ENCODE measurements at places on chromosomes 6 and 20.

DNA sequence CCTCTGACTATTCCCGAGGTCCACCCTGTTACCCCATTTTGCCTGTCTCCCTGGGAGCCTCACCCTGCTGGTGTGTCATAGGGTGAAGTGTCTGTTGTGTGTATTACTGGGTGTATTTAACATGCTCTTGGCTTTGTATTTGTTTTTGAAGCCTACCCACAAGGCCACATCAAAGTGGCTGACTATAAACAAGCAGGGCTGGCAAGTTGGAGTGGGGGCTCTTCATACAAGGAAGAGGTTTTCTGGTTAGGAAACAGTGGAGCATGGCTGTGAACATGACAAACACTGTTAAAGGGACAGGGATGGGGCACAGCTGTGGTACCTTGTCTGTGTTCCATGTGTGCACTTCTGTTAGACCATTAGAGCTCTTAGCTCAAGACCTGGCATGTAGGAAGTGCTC lies 26.3 kb downstream of the HECA start:
- peak; percentile 84 for DNase-seq
- no peaks in the 10 kb centered on the region for H3K4me1 ChIP-seq
- H3K36me3 ChIP-seq: peaks cover under 1% of the 10 kb centered on the region
- no peaks in the 10 kb centered on the region for H3K27me3 ChIP-seq
- H3K4me3 ChIP-seq: no peak overlapping the region
- H3K27ac ChIP-seq: no peak overlapping the region

DNA sequence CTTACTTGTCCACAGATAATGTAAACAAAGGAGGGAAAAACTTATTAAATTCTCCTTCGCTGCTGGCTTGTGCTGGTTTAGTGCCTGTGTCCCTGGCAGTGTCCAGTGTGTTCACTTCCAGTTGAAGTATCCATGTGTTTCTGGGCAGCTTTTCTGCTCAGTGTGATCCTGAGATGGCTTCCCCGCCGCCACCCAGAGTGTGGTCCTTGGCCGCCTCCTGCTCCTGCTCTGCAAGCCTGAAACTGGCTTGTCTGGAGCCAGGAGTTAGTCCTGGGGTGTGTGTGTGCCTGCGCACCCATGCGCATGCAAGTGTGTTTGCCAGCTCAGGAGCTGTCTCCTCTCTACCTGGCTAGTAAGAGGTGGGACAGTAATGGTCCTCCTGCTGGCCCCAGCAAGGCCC lies 7.2 kb downstream of the BTBD3 start:
- no peak overlapping the region for H3K27ac ChIP-seq
- no peaks in the 10 kb centered on the region for H3K27me3 ChIP-seq

- DNase-seq: no peak
- H3K27me3 ChIP-seq: no peaks in the 10 kb centered on the region
- no peak overlapping the region for H3K27ac ChIP-seq
- H3K36me3 ChIP-seq: no peaks in the 10 kb centered on the region
- H3K4me1 ChIP-seq: no peaks in the 10 kb centered on the region
Measured at GRCh38 chr20:52311209-52311794, 119.7 kb upstream of the ZFP64 start.

DNA sequence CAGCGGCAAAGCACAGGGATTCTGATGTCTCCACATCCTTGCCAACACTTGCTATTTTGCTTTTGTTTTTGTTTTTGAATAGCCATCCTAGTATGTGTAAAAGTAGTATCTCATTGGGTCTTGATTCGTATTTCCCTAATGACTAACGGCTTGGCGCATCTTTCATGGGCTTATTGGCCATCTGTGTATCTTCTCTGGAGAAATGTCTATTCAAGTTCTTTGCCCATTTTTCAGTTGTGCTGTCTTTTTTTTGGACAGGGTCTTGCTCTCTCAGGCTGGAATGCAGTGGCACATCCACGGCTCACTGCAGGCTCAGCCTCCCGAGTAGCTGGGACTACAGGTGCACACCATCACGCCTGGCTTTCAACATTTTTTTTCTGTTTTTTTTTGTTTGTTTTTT lies 17.4 kb downstream of the TCFL5 start:
- no peak overlapping the region for H3K27ac ChIP-seq
- H3K36me3 ChIP-seq: no peaks in the 10 kb centered on the region
- no peaks in the 10 kb centered on the region for H3K27me3 ChIP-seq

GRCh38 chr6:162056061-162056460 lies 671.5 kb downstream of the PRKN start:
- no peak overlapping the region for H3K4me3 ChIP-seq
- no peak for DNase-seq
- H3K27ac ChIP-seq: no peak overlapping the region
- no peaks in the 10 kb centered on the region for H3K36me3 ChIP-seq
- H3K27me3 ChIP-seq: no peaks in the 10 kb centered on the region
- H3K4me1 ChIP-seq: no peaks in the 10 kb centered on the region

GRCh38 chr20:62387219-62387913 lies 463 bp downstream of the RPS21 start:
- peak overlapping the region; percentile 91 for H3K4me3 ChIP-seq
- peaks cover 9% of the 10 kb centered on the region for H3K4me1 ChIP-seq
- peak overlapping the region; percentile 76 for H3K27ac ChIP-seq
- H3K27me3 ChIP-seq: no peaks in the 10 kb centered on the region

- H3K27ac ChIP-seq: no peak overlapping the region
- no peak overlapping the region for H3K4me3 ChIP-seq
- H3K36me3 ChIP-seq: no peaks in the 10 kb centered on the region
- no peaks in the 10 kb centered on the region for H3K27me3 ChIP-seq
- H3K4me1 ChIP-seq: peaks cover 2% of the 10 kb centered on the region
- peak; percentile 26 for DNase-seq
Measured at GRCh38 chr6:7673063-7673536, 52.8 kb upstream of the BMP6 start.

DNA sequence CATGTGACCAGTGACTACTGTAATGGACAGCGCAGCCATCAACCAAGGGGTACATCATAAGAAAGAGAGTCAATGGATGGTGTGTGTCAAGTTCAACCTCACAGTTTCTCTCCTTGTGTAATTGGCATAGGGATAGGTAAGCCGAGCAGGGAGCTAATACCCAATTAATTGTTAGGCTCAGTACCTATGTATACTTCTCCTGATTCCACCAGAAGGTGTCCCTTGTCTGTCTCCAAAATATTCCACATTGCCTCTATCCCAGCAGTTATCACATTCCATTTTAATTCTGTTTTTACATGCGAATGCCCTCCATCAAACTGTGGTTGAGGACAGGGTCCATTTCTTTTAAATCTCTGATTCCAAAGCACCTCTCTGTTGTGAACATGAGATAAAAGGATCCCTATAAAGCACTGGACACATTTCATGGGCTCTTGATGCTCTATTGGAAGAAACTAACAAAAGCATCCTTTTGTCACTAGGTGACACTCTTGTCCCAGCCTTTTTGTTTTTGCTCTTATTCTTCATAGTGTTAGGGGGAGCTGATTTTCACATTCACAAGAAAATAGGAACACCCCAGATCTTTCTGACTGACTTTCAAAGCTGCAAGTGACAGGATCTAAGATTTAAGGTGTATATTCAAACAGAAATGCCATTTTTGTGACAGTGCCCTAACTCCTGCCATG lies 38.9 kb downstream of the FBXO9 start:
- DNase-seq: peak; percentile 20
- no peaks in the 10 kb centered on the region for H3K4me1 ChIP-seq
- peaks cover 6% of the 10 kb centered on the region for H3K36me3 ChIP-seq
- no peak overlapping the region for H3K4me3 ChIP-seq
- no peaks in the 10 kb centered on the region for H3K27me3 ChIP-seq

- no peak overlapping the region for H3K27ac ChIP-seq
- H3K27me3 ChIP-seq: no peaks in the 10 kb centered on the region
- H3K36me3 ChIP-seq: no peaks in the 10 kb centered on the region
- no peak overlapping the region for H3K4me3 ChIP-seq
- no peak for DNase-seq
Measured at GRCh38 chr6:157531169-157531985, 150.4 kb downstream of the ZDHHC14 start.

DNA sequence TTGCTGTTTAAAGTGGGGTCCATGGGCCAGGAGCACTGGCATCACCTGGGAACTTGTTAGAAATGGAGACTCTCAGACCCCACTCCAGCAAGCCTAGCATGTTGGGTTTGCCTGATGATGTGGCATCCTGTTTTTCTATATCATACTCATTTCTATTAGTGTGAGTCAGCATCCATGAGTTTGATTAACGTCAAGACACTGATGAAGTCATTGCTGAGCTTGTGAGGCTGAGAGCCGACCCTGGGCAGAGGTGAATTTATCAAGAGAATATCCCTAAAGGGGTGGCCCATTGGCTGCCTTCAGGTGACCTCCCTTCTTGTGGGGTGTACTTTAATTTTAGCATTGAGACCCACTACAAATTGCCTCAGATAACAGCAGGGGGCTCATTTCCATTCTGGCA lies 43.4 kb upstream of the RNF144B start:
- no peaks in the 10 kb centered on the region for H3K27me3 ChIP-seq
- no peak overlapping the region for H3K4me3 ChIP-seq
- DNase-seq: peak; percentile 85
- H3K4me1 ChIP-seq: no peaks in the 10 kb centered on the region

- no peak overlapping the region for H3K4me3 ChIP-seq
- no peaks in the 10 kb centered on the region for H3K27me3 ChIP-seq
- no peaks in the 10 kb centered on the region for H3K36me3 ChIP-seq
- peaks cover 2% of the 10 kb centered on the region for H3K4me1 ChIP-seq
Measured at GRCh38 chr6:45921691-45922281, 93.9 kb downstream of the CLIC5 start.

DNA sequence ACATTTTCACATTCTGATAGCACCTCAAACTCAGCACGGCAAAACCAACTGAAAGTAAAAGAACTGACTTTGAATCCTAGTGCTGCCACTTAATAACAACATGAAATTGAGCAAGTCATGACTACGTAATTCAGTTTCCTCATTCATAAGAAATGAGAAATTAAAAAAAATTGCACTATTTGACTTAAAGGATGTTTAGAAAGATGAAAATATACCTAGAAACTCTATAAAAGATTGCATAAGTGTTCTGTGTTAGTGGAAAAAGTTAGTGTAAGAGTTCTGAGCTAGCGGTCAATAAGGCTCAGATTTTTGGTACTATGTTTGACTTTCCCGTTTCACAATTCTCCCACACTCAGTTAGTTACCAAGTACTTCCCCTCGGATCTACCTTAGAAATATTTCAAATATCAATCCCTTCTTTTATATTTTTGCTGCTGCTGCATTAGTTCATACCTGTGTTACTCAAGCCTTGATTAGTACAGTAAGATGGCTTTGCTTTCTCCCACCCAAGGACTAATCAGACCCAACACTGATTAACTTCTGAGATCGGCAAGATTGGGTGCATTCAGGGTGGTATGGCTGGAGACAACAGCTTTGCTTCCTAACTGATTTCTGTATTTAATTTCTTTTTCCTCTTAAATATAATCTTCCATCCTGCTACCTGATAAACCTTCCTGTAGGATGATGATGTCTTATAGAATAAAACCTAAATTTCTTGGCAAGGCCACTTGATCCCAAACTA lies 25.9 kb downstream of the ECHDC1 start:
- no peak overlapping the region for H3K4me3 ChIP-seq
- DNase-seq: no peak
- H3K27me3 ChIP-seq: no peaks in the 10 kb centered on the region
- no peak overlapping the region for H3K27ac ChIP-seq

DNA sequence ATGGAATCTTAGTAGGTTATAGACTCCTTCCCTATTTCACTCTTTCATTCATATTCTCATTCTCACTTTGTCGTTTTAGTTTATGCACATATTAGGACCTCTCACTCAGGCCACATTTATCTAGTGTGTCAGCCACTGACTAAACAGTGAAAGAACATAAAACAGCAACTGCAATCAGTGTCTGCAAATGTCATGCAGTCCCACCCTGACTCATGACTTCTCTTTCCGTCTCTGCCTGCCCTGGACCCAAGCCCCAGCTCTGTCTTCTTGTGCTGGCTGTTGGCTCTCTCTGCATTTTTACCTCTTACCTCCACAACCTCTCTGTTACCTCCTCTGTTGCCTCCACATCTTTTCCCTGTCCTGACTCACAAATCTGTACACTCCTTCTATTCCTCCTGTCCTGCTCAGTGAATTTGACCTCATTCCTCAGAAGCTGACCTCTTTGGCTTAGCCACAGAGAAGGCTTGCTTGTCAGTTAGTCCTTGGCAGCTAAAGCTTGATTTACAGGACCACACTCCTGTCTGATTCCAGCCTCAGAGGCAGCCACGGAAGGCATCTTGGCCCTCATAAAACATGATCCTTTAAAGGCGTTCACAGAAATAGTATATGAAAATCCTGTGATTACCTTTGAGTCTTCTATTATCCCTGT lies 247.6 kb downstream of the PKHD1 start:
- no peak overlapping the region for H3K27ac ChIP-seq
- no peaks in the 10 kb centered on the region for H3K27me3 ChIP-seq
- H3K4me1 ChIP-seq: no peaks in the 10 kb centered on the region
- H3K36me3 ChIP-seq: no peaks in the 10 kb centered on the region

- H3K36me3 ChIP-seq: no peaks in the 10 kb centered on the region
- no peak overlapping the region for H3K4me3 ChIP-seq
- no peak for DNase-seq
- no peak overlapping the region for H3K27ac ChIP-seq
- no peaks in the 10 kb centered on the region for H3K4me1 ChIP-seq
- H3K27me3 ChIP-seq: no peaks in the 10 kb centered on the region
Measured at GRCh38 chr6:142276256-142276655, 25.6 kb upstream of the ADGRG6 start.

Data from fibroblast of lung (primary cell).